GM20000 (cell line): ENCODE measurements at places on chromosomes 3 and 15.

GRCh38 chr3:62757045-62757444 is 118.2 kb downstream of the CADPS start:
- DNase-seq: no peak

- no peak for DNase-seq
These were observed 109.5 kb downstream of the PEX5L start for GRCh38 chr3:179927191-179927590.

DNA sequence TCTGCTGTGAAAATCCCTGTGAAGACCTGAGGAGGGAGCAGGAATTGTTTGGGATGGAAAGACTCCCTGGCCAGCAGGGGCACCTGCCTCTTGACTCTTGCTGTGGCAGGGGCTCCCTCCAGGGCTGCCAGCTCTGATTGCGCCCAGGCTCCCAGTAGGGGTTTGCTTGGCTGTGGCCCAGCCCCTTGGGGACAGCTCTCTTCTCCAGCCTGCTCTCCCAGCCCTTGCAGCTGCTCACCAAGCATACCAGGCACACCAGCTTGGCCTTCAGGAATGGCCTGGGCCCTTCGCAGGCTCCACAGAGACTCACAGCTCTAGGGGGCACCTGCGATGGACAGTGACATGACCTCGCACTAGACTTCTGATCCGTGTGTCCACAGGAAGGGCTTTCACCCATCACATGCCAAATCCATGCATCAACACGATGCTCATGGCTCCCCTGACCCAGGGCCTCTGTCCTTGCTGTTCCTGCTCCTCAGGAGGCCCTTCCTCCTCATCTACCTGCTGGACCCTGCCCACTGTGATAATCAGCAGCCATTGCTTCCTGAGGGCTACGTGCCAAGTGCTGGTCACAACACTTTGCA is 61.8 kb downstream of the SCN5A start:
- no peak for DNase-seq

DNA sequence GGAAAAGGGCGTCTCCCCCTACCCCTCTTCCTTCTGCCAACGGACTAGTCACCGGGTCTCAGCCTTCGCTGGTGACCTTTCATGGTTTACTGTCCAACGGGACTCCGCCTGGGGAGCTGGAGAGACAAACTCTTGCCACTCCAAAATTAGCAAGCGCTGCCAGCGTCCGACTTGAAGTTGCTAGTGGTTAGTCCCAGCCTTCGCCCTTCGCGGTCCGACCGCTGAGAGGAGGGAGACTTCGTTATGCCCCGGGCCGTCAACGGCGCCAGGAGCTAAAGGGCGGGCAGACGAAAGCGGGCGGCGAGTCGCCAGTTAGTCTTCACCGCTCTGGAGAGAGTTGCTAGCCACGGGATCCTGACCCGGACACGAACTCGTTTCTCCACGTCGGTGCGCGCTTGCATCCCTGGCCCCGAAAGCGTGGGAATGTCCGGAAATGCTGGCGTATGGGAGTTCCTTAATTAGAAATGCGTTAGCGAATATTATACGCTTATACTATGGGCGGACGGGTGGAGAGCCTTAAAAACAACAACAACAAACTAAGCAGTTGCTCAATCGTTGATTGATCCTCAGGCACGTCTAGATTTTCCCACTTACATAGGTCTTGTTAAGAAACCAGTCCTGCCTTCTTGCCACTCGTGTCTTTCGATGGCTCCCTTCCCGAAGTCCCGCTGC is 716 bp downstream of the SMC4 start:
- DNase-seq: peak; percentile 37

DNA sequence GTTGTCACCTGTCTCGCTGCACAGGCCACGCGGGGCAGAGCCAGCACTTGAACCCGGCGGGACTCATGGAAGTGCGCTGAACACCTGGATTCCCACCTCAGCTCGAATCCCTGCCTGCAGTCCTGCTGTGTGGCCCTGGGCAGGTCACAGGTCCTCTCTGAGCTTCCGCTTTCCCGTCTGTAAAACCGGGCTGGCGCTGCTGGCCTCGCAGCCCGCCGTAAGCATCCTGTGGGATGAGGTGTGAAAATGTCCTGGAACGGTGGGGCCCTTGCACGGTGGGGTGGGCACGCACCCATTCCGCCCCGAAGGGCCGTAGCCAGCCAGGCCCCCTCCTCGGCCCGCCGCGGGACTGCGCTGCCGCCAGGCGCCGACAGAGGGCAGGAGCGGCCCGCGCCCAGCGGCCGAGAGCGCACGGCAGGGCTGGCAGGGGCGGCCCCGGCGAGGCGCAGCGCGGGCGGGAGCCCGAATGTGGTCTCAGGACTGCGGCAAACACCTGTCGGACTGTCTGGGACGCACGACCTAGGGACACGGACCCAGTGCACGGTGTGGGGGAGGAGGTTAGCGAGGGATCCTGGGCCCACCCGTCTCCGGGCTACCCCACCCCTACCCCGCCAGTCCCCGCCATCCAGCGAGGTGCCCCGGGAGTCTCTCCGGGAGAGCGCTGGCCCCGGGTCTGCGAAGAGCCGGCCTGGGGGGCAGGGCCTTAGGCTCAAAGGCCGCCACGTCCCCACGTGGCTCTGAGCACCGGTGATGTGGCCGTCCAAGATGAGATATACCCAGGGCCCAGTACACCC is 40.4 kb downstream of the DNAJB8 start:
- peak; percentile 96 for DNase-seq

DNA sequence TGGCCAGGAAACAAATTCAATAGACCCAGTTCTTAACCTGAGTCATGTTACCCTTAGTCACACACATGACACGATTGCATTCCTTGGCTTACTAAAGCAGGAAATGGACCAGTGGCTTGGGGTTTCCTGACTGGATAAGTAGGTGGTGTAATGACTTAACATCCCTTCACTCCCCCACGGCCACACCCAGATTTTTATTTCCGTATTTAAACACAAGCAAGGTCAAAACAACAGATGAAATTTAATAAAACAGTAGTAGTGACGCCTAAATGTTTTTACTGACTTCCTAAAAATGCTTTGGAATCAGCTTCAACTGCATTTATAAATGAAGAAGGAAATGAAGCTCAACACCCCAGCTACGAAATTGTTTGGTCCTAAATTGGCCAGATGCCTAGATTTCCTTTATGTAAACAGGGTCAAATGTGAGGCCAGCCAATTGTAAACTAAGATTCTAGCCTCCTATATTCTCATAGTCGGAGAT is 324.3 kb downstream of the CHST2 start:
- no peak for DNase-seq

DNA sequence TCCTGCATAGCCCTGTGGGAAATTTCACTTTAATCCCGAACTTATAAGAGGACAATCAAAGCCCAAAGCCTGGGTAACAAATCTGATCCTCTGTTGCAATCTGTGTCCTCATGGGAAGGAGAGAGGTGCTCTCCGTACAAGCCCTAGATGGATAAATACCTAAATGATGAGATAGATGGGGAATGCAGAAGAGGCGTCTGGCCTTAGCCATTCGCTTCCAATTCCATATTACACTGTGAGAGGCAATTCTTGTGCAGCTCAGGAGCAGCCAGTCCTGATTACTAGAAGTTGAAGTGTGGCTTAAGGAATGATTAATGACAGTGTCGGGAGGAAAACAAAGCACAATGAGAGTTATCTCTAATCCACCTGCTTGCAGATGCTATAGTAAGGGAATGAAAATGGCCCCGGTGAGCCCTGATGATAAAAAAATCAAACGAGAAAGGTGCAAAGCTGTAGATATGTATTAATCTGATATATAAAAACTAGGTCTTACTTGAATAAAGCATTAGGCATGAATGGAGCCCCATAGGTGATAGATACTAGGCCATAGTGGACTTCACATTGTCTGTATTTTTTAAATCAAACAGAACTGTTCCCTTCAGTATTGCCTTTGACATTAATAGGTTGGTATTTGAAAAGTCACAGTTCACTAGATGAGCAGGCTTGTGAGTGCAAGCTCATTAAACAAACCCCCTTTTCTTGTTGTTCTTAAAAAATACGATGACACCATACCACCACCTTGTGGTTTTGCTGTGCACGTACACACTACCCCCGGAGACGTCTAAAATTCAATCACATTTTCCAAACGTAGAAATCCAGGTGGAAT is 54.2 kb upstream of the TMCO5A start:
- peak; percentile 6 for DNase-seq

DNA sequence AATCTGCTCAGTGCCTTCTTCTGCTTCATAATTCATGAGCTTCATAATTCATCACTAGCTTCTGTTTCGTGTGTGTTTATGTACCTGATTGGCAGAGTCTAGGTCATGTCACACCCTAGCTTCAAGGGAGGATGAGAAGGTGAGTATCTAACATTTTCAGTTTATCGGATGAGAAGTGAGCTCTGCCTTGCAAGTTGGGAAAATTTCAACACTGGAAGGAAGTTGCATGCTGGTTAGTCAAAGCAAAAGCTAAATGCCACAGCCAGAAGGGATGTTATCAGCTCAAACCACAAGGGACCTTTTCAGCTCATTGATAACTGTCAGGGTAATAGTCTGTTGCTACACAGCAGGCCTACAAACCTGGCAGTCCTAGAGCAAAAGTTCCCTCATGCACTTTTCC is 7.3 kb upstream of the TNFSF10 start:
- no peak for DNase-seq

GRCh38 chr3:41169023-41169422 is 30.3 kb upstream of the CTNNB1 start:
- no peak for DNase-seq

GRCh38 chr3:194728986-194729385 is 43.3 kb downstream of the FAM43A start:
- no peak for DNase-seq

GRCh38 chr3:5205165-5205941 is 17.8 kb downstream of the EDEM1 start:
- DNase-seq: peak; percentile 59

GRCh38 chr3:196670339-196670738 is 30.8 kb downstream of the NRROS start:
- no peak for DNase-seq

GRCh38 chr3:37453393-37454389 is 279.3 kb upstream of the LRRFIP2 start:
- DNase-seq: peak; percentile 29

GRCh38 chr3:177529071-177529550 is 331.8 kb upstream of the TBL1XR1 start:
- no peak for DNase-seq

GRCh38 chr3:194475978-194476377 is 10.8 kb downstream of the ATP13A3 start:
- DNase-seq: no peak

DNA sequence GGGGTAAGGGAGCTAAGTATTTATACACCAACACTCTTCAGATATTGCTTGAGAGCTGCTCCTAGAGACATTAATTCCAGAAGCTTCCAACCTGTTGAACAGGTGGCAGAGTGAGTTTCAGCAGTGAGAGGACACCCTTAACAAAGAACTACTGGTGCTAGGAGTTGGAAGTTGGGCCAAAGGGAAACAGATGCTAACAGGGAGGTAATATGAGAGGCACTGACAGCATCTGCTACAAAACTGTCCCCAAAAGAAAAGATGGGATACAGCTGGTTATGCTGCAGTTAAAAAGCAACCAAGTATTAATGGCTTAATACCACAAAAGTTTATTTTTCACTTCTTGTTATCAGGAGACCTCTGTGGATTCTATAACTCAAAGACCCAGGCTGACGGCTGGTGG is 104.5 kb upstream of the SATB1 start:
- no peak for DNase-seq

DNA sequence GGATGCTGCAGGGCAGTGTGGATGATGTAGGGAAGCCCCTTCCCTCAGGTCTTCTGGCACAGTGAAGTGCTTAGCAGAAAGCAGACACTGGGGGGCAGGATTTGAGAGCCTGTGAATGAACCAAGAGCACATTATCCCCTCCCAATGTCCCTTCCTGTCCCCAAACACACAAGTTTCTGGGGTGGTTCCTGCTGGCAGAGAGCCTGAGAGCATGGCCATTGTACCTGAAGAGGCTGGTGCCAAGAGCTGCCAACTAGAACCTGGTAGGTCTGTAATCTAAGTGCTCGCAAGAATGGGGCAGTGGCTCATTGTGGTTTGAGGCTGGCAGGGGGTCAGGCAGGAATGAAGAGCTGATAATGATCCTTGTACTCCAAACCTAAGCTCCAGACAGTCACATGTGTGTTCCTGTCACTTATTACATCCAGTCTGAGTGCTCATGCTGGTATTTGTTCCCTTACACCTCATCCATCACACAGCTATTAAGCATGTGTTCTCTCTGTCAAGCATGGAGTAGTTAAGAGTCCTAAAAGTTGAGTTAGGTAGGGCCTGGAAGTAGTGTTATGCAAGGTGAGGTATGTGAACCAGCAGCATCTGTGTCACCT is 6.7 kb upstream of the CCR1 start:
- peak; percentile 44 for DNase-seq

- no peak for DNase-seq
These were observed 69.1 kb downstream of the GALK2 start for GRCh38 chr15:49239105-49239504.

- DNase-seq: no peak
These were observed 466.4 kb downstream of the DIPK2A start for GRCh38 chr3:144437989-144438388.

GRCh38 chr15:35713733-35714132 is 167.8 kb upstream of the DPH6 start:
- no peak for DNase-seq

DNA sequence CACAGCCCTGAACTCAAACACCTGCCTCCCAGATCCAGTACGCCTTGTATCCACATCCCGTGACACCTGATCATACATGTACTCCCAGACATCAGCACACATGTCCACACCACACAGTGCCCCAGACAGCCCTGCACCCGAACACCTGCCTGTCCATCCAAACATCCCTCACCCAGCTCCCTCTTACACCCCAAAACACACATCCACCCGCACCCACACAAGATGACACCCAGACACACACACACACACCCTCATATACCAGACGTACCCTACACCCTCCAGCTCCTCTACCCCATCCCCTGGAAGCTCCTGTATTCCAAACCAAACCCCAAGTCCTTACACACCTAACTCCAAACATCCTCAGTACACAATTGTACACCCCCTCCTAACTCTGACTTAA is 735 bp downstream of the CAMK1 start:
- no peak for DNase-seq

DNA sequence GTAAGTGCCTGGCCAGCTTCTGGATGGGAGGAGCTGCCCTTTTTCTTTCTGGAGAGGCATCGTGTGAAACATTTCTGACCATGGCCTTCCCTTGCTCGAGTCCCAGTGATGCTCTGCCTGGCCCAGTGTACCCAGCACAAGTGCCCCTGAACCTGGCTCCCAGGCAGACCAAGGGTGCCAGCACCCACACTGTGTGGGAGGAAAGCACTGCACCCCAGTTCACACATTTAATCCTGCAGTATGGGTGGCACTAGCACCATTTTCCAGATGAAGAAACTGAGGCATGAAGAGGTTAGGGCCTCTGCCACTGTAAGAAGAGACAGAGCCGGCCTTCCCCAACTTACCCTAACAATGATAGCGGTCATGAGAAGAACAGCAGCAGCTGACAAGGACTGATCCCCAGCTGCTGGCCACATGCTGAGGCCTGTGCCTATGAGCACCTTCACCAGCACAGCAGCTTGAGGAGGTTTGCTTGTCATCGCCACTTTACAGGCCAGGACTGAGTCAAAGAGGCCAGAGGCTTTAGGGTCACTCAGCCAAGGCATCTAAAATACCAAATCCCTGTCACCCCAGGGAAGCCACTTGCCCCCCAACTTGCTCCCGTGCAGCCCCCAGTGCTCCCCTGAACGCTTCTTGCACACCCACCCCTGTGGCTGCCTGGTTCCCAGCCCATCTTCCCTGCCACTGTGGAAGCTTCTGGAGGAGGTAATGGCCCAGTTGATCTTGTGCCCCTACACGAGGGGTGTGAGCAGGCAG is 15.0 kb downstream of the PRR23E start:
- no peak for DNase-seq

GRCh38 chr15:92979011-92979701 is 79.0 kb downstream of the CHD2 start:
- DNase-seq: no peak
